Forelimb muscle (tissue), 1 donor: ENCODE measurements at places on chromosomes 3 and 15. TPM values are rescaled to one million over a fixed set of nuclear protein-coding genes. Genes with fewer than 3 reads are reported as not detected.

The PPIP5K1 gene
- polyA plus RNA-seq, result 9.9 TPM

The ARGFX gene
- polyA plus RNA-seq, result not detected

The OXTR gene
- polyA plus RNA-seq, result 9.4 TPM

The MOBP gene
- polyA plus RNA-seq, result 0.09 TPM

The RFX7 gene
- polyA plus RNA-seq, result 13.2 TPM

The PRTG gene
- 3.2 TPM for polyA plus RNA-seq

The CLDN16 gene
- 0.13 TPM for polyA plus RNA-seq

The LIPC gene
- polyA plus RNA-seq, result 0.49 TPM

The KAT2B gene
- polyA plus RNA-seq, result 21.0 TPM

The FEZF2 gene
- polyA plus RNA-seq, result not detected

The SAXO2 gene
- 2.2 TPM for polyA plus RNA-seq

The GUCA1C gene
- polyA plus RNA-seq, result not detected

The SYNPR gene
- not detected for polyA plus RNA-seq

The NPAP1 gene
- polyA plus RNA-seq, result 0.09 TPM

The DHFR2 gene
- 3.4 TPM for polyA plus RNA-seq

The BTD gene
- 11.6 TPM for polyA plus RNA-seq

The A4GNT gene
- polyA plus RNA-seq, result not detected

The WDR93 gene
- polyA plus RNA-seq, result 0.18 TPM

The MORC1 gene
- polyA plus RNA-seq, result not detected

The PLCB2 gene
- 10.2 TPM for polyA plus RNA-seq

The ADGRG7 gene
- not detected for polyA plus RNA-seq

The CCRL2 gene
- 0.38 TPM for polyA plus RNA-seq
